ENCODE measurements at places on chromosomes 5 and 9.

DNA sequence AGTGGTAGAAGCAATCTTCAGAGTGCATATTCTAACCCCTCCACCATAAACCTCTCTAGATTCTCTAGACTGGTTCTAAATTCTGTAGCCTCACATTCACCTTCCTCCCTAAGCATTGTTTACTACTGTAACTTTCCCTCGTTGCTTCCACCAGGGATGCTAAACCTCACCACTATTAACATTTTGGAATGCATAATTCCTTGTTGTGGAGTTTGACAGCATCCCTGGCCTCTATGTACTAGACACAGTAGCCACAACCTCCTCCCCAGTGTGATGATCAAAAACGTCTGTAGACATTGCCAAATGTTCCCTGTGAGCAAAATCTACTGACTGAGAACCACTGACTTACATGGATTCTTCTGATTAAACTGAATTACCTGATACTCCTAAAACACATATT, 18.6 kb downstream of the PAPPA start:
- DNase-seq = no peak

GRCh38 chr9:36734737-36735136, 162.0 kb downstream of the MELK start:
- no peak for DNase-seq

- no peak for DNase-seq
These were observed 70.8 kb downstream of the IL6ST start for GRCh38 chr5:55923865-55924500.

- no peak for DNase-seq
These were observed at the start of gene ADAMTS12 for GRCh38 chr5:33891788-33892619. Gene ADAMTS12 (minus strand): TSS chr5:33891990. CDS start chr5:33891856, 134 bp downstream.

GRCh38 chr9:13557746-13558145, 278.3 kb upstream of the MPDZ start:
- DNase-seq = no peak

DNA sequence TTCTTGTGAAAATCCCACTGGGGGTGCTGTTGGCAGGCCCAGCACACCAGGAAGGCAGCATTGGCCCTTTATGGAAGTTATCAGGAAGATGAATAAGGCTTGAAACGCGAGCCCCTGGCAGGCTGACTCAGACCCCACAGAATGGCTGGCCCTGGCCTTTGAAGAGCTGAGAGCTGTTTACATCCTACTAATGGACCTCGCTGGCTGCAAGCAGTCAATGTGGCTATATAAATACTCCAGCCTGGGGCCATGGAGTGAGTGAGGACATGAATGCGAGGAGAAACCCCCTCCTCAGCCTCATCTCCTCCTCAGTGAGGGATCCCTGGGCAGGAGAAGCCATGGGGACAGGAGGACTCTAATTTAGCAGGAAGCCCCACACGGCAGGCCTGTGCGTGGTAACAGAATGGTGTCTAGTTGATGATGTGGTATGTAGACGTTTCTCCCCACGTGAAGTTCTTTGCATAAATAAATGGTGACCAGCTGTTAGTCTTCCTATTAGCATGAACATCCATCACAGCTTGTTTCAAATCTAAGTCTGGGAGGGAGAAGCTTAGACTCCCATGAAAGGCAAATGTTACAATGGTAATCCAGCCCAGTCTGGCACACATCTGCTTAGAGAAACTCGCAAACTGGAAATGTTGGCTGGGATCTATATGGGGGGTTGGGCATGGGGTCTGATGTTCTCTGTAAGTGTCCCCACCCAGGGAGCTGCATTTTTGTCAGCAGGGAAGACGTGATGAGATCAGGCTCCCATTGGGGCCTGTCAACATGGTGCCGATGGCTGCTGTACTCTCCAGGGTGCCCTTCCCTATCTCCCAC, 175.1 kb upstream of the PITX1 start:
- no peak for DNase-seq

DNA sequence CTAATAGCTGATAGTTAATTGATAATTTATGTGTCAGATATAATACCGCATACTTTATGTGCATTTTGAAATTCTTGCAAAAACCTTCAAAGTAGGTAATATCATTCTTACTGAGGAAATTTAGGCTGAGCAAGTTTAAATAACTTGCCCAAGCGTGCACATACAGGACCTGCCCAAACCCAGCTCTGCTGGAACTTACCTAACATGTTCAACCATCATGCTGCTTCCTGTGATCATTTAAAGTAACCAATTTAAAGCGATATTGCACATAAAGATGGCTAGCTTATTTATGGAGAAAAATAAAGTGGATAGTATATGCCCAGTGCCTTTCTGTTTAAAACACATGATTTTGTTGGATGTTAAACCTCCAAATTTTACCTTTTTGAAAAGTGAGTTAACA, 4.3 kb downstream of the FAM174A start:
- no peak for DNase-seq

- no peak for DNase-seq
These were observed at the start of gene CARTPT for GRCh38 chr5:71719063-71719964. Gene CARTPT (plus strand): TSS chr5:71719275. CDS start chr5:71719294, 19 bp downstream.

DNA sequence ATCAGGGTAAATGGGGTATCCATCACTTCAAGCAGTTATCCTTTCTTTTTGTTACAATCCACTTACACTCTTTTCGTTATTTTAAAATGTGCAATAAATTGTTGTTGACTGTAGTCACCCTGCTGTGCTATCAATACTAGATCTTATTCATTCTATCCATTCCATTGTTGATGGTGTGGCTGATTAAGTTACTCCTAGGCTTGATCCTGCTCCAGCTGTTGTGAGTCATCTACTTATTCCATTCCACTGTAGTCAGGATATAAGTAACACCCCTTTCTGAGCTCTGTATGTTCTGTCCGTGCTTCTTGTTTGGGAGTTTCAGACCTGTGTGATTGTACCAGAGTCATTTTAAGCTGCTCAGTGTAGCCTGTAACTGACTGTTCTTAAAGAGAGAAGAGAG, 122.5 kb upstream of the RUSC2 start:
- no peak for DNase-seq

DNA sequence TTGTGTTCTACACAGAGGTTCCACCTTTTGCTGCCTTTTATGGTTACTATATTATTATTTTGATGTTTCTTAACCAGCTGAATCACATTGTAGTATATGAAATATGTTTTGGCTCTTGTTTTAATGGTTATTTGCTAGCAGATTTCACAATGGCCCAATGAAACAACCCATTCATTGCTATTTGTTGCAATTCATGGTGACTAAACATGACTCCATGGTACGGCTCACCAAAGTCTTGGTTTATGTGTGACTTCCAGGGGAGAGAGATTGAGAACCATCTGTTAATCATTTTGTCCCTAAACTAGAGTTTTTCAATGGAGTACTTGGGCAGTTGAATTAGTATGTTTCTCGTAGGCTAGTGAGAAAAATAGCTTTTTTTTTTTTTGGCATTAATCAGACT, 108.4 kb downstream of the GHR start:
- DNase-seq = no peak

GRCh38 chr9:81669041-81669651, 20.2 kb downstream of the TLE1 start:
- no peak for DNase-seq

- DNase-seq = no peak
These were observed 204.7 kb downstream of the TTLL11 start for GRCh38 chr9:121888438-121888775.

DNA sequence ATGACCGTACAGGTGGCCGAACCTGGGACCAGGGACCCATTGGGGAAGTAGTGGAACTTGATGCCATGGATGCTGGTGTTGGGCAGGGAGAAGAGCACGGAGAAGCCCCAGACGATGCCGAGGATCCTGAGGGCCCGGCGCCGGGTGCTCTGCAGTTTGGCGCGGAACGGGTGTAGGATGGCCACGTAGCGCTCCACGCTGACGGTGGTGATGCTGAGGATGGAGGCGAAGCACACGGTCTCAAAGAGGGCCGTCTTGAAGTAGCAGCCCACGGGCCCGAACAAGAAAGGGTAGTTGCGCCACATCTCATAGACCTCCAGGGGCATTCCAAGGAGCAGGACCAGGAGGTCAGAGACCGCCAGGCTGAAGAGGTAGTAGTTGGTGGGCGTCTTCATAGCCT, 585 bp downstream of the NMUR2 start:
- DNase-seq = no peak

GRCh38 chr5:172142709-172143215, 45.3 kb downstream of the STK10 start:
- no peak for DNase-seq

GRCh38 chr5:106894964-106895363, 775.8 kb downstream of the EFNA5 start:
- no peak for DNase-seq

- DNase-seq = no peak
These were observed 124.4 kb downstream of the PIK3R1 start for GRCh38 chr5:68339921-68340321.

- DNase-seq = no peak
These were observed 117.8 kb downstream of the MAST4 start for GRCh38 chr5:66713998-66714397.

DNA sequence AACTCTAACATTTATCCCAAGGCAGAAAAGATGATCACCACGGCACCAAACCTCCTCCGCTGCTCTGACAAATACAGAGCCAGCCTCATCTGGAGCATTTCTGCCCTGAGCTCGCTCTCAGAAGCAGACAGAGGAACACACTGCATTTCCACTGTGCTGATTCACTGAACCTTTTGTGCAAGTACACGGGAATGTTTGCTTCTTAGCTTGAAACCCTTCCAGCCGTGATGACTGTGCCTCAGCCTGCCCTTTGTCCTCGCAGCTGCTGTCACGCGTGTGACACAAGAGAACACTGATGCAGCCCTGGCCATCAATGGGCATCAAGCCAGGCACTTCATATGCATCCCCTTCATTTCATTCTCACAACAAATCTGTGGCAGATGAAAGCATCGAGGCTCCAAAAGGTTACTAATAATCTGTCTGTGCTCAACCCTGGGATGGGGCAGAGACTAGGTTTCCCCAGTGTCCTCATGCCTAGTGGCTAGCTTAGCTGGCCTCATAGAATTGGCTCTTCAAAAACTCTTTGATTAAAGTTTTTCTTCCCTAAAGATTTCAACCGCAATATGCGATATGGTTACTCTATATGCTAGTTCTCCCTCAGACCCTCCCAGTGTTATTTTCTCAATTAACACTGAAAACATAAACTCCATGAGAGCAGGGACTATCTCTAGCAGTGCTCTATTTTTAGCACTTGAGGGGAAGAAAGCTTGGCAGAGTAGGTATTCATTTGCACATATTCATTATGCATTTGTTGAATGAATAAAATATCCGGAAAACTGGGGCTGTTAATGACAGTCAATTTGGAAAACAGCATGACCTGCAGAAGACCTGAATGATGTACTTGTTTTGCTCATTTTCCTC, 7.3 kb downstream of the CDC14B start:
- no peak for DNase-seq

DNA sequence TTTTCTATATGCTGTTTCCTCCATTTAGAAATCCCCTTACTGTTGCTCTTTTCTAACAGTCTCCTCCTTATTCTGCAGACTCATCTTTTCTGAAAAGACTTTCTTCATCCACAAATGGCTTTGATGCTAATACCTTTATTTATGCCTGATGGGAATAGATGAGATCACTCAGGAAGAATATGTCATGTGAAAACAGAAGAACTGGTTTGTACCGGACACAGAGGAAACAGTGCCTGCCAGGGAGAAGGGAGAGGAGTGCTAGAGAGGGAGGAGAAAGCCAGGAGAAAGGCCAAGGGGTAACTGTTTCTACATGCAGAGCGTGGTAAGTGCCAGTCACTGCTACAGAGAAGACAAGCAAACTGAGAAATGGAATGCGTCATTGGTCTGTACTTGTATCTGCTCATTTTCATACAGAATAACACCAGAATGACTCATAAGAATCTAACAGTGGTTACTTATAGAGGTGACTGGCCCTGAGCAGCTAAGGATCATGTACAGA, 45.9 kb upstream of the PJA2 start:
- no peak for DNase-seq

- no peak for DNase-seq
These were observed 88.9 kb downstream of the CDK5RAP2 start for GRCh38 chr9:120490888-120491595.

- no peak for DNase-seq
These were observed 840.4 kb downstream of the MAT2B start for GRCh38 chr5:164345853-164346252.

GRCh38 chr9:16196206-16196605, 643.4 kb downstream of the CCDC171 start:
- no peak for DNase-seq

GRCh38 chr9:69476016-69476415, 151.0 kb downstream of the ENTREP1 start:
- no peak for DNase-seq

DNA sequence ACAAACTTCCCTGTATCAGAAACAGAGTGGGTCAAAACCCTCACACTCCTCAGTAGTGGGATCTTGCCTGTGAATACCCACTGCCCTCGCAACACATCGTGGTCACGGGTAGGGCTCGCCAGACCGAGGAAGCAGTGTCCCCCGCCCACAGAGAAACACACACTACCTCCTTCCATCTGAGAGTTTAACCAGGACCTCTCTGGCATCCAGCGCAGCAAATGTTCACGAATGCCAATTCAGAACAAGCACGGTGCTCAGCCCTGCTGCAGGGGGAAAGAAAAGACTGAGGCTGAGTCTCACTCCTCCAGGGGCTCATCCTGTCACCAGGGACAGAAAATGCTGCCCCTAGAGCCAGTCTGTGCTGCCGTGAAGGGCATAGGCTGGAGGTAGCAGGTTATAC, 42.5 kb upstream of the SYNPO start:
- DNase-seq = no peak

DNA sequence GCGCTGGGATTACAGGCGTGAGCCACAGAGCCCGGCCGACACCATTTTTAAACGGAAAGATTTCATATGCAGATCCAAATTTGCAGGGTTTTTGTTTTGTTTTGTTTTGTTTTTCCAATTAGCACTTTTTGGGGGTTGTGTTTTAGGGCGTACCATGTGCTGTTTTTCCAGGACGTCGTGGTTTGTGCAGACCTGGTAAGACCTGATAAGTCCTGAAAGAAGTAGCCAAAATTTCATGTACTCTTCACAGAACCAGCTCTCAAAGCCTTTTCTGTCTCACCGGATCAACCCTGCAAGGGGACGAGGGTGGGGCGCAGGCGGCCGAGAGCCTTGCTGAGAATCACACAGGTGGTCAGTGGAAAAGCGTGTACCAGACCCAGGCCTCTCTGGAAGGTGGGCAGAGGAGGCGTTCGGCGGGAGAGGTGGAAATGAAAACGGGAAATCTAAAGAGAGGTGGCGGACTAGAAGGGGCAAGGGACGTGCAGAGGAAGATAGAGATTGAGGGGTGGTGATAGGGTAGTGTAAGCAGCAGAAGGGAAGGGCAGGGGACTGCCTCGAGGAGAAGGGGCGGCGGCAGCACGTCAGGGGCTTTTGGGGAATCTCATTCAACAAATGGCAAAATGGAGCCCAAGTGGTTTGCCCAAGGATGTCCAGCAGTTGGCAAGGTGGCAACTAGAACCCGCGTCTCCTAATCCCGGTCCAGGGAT, 1.1 kb upstream of the FAF2 start:
- DNase-seq = no peak

DNA sequence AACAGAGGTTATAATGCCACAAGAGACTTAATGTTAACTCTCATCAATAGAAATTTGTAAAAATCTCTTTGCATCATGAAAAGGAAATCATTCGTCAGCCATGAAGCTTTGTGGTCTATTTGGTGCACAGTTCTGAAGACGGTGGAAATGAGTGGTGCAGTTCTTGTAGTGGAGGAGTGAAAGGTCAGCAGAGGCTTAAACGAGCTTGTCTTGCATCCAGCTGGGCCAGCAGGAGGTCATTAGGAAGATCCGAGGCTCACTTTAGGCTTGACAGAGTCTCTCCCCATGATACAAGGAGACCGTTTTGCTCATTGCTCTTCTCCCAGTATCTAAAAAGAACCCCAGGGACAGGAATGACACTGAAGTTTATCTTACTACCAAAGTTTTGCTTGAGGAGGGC, 440.8 kb downstream of the BNC2 start:
- no peak for DNase-seq
